ENCODE measurements at places on chromosomes 13 and 19.

GRCh38 chr19:11539495-11540365 lies 1.1 kb downstream of the CNN1 start:
- DNase-seq: no peak

DNA sequence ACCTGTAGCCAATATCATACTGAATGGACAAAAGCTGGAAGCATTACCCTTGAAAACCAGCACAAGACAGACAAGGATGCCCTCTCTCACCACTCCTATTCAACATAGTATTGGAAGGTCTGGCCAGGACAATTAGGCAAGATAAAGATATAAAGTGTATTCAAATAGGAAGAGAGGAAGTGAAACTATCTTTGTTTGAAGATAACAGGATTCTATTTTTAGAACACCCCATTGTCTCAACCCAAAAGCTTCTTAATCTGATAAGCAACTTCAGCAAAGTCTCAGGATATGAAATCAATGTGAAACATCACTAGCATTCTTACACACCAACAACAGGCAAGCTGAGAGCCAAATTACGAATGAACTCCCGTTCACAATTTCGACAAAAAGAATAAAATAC lies 17.8 kb upstream of the CCNA1 start:
- no peak for DNase-seq

GRCh38 chr13:30690282-30691188 lies 44.8 kb upstream of the ALOX5AP start:
- no peak for DNase-seq

DNA sequence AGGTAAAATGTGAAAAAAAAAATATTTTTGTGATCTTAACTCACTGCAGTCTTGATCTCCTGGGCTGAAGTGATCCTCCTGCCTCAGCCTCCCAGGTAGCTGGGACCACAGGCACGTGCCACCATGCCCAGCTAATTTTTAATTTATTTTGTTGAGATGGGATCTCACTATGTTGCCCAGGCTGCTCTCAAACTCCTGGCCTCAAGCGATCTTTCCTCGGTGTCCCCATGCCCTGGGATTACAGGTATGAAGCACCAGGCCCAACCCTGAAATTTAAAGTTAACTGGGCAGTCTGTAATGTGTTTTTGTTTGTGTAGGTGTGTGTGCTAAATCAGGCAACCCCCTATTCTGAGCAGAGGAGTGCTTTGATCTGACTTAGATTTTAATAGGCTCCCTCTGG lies 3.4 kb upstream of the C5AR1 start:
- DNase-seq: no peak

- no peak for DNase-seq
Observed at GRCh38 chr19:39670998-39671397, 15.3 kb downstream of the LGALS16 start.

GRCh38 chr13:98048265-98048664 lies 94.6 kb upstream of the FARP1 start:
- DNase-seq: no peak

- no peak for DNase-seq
Observed at GRCh38 chr13:63129995-63130394, 1714.3 kb upstream of the PCDH20 start.

DNA sequence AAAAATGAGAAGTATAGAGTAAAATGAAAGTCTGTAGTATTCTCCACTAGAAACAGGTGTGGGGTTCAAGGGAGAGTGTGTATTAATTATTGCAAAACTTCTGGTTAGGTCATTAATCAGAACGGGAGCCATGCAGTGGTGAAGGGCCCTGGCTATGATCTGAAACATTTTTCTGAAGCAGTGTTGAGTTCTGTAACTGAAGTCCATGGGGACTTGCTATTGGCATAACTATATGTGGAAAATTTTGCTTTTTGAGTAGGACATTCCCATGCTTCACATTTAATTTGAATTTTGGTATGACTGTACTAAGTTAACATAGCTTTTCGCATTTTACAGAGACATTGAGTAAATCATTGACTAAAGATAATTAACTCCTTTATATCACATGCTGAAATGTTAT lies 67.5 kb downstream of the LRCH1 start:
- DNase-seq: no peak

All from activated naive CD8-positive, alpha-beta T cell treated with anti-CD3 and anti-CD28 coated beads, Interleukin-2, amount 10 ng/mL, durations not matched to agents 7 days and 5 days (primary cell).